ENCODE measurements at places on chromosomes 6 and 20. TPM values are rescaled to one million over a fixed set of nuclear protein-coding genes. Genes with fewer than 3 reads are reported as not detected.

Gene FAM217A
- total RNA-seq = not detected

Gene NT5E
- 1,188 TPM for total RNA-seq

Gene LYRM2
- 26.7 TPM for total RNA-seq

Gene TSPYL1
- 71.3 TPM for total RNA-seq

Gene RAMACL
- total RNA-seq = 0.74 TPM

Gene MAP7
- total RNA-seq = 0.30 TPM

Gene BPIFB2
- total RNA-seq = not detected
